IMR-90 (cell line): ENCODE measurements at places on chromosomes 5 and 9. TPM values are rescaled to one million over a fixed set of nuclear protein-coding genes. Genes with fewer than 3 reads are reported as not detected.

DNA sequence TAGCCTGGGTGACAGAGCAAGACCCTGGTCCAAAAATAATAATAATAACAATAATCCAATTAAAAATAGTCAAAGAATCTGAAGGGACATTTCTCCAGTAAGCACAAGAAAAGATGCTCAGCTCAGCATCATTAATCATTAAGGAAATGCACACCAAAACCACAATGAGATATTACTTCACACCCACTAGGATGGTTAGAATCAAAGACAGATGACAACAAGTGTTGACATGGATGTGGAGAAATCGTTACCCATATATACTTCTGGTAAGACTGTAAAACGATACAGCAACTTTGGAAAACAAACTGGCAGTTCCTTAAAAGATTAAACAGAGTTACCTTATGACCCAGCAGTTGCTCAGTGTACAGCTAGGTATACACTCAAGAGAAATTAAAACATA is 5.3 kb upstream of the FANCG start:
- DNase-seq = no peak

GRCh38 chr9:93121316-93122241 is 12.5 kb downstream of the NINJ1 start:
- DNase-seq = no peak

DNA sequence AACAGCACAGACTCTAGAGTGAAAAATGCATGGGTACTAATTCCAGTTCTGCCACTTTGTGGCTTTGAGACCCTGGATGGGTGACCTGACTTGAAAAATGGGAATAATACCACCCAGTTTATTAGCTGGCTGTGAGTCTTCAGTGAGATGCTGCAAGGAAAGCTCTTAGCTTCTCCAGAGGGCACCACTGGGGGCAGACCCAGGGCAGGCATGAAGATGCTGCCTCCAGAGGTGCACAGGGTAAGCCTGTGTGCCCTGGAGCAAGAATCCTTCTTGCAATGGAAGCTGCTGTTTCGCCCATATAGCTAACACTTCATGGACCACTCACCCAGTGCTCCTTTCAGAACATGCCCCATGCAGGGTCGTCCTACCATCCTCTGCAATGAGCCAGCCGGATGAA is 75.7 kb downstream of the C5orf15 start:
- DNase-seq = no peak

The TAF11L3 gene
- polyA plus RNA-seq = not detected in 2 replicates

- DNase-seq = no peak
These were observed 10.6 kb upstream of the MYO10 start for GRCh38 chr5:16946725-16947124.

The PKD2L2 gene
- polyA plus RNA-seq = not detected in 2 replicates

DNA sequence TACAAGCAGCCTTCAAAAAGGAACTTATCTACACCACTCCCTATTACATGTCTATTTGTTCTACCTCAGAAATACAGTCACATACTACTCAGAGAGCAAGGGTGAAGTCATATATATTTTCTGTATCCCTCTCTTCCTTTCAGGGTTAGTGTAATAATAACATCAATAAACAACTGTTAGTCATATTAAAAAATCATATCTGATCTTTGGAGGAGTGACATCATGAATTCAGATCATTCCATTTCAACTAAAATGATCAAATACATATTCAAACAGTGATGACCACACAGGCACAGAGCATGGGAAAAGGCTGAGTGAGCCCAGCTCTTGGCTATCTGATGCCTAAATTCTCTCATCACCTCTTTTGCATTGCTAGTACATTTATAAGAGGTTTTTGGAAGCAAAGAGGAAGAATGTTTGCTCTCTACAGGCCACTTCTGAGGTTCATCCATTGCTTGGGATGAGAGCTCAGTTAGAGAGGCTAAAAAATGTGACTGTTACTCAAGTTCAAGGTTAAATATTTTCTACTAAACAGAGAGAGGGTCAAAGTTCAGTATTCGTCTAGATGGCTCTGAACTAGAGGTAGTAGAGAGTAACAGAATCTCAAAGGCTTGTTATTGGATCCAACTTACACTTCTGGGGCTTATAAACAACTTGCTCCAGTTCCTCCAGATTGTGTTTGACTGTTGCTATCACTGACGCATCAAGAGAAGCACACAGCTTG is 39.0 kb downstream of the RIGI start:
- peak; percentile 93 for DNase-seq

- no peak for DNase-seq
These were observed 17.0 kb upstream of the MSMP start for GRCh38 chr9:35771075-35771433.

DNA sequence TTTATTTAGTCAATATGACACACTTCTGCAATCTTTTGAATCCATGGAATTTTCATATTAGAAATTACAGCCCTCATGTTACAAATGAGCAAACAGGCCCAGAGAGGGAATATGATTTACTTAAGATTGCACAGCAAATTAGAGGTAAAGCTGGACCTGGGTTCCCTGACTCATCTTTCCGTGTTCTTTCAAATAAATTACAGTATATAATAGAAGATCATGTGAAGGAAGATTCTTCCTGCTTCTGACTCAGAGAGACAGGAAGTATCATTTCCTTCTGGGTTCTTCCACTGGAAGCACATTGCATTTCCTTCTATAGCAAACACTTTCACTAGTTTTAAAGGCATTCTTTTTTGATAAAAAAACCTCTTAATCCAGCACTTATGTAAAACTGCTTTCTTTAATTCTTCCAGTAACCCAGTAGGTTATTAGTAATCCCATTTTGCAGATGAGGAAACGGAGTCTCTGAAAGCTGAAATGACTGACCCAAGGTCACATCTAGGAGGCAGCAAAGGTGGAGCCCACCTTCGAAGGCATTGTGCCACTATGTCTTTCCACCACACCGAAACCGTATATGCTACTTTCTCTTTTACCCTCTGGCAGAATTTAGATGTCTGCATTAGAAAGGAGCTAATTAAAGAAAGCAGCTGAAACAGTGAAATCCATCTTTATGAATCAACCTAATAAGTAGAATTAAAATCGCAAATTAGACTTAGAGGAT is 566.7 kb upstream of the KLF4 start:
- peak; percentile 78 for DNase-seq

The HRH2 gene
- polyA plus RNA-seq = not detected in 2 replicates

The CCNJL gene
- 3.8 and 5.3 TPM in 2 replicates for polyA plus RNA-seq

DNA sequence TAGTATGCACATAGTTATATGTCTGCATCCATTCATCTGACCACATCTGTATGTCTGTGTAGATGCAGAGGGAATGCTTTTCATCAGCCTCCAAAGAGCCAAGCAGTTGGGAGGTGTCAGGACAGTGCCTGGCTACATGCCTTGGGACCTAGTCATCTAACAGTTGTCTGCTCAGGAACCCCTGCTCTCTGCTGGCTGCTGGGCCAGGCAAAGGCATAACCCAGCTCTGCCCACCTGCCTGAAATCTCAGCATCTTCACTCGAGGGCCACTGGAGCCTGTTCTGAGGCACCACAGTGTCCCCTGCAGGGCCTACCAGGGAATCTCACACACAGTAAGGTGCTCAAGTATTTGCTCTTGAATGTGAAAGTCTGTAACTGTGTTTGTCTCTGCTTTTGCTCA is 3.7 kb downstream of the C9orf50 start:
- peak; percentile 86 for DNase-seq

- peak; percentile 31 for DNase-seq
These were observed 851 bp downstream of the NACC2 start for GRCh38 chr9:136093995-136094881.

The POLR1E gene
- 42.7 and 48.0 TPM in 2 replicates for polyA plus RNA-seq

The SOWAHA gene
- polyA plus RNA-seq = 0.03 TPM in 1 of 2 replicates, not detected in the other

- DNase-seq = no peak
These were observed 256.9 kb downstream of the DMAC1 start for GRCh38 chr9:7542693-7543092.

DNA sequence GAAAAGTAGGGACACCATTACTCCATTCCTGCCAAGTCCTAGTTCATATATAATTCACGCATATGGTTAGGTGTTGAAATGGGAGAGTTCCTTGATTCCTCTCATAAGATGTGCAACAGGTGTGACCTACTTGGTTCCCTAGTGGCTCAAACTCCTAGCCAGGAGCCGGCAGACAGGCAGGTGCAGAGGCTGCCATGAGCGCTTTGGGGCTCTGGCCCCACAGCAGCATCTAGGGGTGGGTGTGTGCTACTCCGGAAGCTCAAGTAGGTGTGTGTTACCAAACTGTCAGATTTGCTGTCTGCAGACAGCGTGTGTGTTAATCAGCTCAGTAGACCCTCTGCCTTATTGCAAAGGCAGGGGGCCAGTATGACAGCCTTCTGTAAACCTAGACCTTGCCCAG is 1652.4 kb upstream of the ACO1 start:
- no peak for DNase-seq

DNA sequence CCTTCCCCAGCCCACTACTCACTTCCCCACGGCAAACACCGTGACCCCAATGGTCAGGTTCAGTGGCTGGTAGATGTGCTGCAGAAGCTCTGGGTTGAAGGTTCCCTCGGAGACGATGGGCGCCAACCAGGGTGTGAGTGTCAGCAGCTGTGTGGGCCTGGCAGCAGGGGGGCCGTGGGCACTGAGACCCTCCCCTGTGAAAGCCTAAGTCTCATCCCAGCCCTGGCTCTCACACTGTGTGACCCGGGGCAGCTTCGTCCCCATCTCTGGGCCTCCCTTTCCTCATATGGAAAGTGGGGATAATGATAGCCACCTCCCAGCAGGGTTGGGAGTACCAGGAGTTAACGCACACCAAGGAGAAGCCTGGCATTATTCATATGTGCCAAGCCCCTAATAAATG is 8.6 kb downstream of the GBGT1 start:
- DNase-seq = no peak

The OTP gene
- polyA plus RNA-seq = not detected in 2 replicates

The SUSD3 gene
- 1.0 and 1.5 TPM in 2 replicates for polyA plus RNA-seq

The BTNL9 gene
- polyA plus RNA-seq = not detected in 2 replicates

DNA sequence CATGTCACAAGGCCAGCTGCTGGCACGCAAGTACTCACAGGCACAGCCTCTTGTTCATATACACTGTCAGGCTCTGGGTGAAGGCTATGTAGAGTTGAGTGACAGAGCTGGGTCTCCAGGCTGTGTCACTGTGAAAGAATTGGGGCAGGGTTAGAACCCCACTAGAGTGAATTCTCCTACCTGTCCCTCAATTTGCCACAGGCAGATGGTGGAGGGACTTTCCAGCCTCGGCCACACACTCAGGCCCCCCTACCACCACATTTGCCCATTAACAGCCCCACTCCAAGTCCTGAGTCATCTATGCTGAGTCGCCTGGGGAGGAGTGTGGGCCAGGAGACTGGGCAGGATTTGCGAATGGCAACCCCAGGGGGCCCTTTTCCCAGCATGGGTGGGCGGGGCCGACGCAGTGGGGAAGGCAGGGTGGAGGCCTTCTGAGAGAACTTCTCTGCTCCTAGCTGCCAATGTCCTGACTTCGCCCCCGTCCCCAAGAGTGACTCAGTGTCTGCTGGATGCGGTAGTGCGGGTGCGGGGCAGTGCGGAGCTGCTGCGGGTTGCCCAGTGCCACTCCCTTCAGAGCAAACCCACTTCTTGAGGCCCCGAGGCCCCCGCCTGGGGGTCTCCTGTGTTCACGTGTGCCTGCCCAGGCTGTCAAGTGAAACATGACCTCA is 50.3 kb upstream of the PSD2 start:
- DNase-seq = peak; percentile 82

GRCh38 chr5:115557667-115558387 is 13.3 kb upstream of the FEM1C start:
- no peak for DNase-seq

- DNase-seq = no peak
These were observed 101.4 kb downstream of the COL5A1 start for GRCh38 chr9:134742822-134743535.
